ENCODE measurements at places on chromosomes 16 and 17. TPM values are rescaled to one million over a fixed set of nuclear protein-coding genes. Genes with fewer than 3 reads are reported as not detected.

CD300H gene
- not detected for total RNA-seq

CSHL1 gene
- total RNA-seq, result not detected

TBX6 gene
- total RNA-seq, result 3.5 TPM

GRCh38 chr16:26905336-26905735, 161.4 kb upstream of the C16orf82 start:
- no peak for DNase-seq
